ENCODE measurements at places on chromosomes 13 and 19.

DNA sequence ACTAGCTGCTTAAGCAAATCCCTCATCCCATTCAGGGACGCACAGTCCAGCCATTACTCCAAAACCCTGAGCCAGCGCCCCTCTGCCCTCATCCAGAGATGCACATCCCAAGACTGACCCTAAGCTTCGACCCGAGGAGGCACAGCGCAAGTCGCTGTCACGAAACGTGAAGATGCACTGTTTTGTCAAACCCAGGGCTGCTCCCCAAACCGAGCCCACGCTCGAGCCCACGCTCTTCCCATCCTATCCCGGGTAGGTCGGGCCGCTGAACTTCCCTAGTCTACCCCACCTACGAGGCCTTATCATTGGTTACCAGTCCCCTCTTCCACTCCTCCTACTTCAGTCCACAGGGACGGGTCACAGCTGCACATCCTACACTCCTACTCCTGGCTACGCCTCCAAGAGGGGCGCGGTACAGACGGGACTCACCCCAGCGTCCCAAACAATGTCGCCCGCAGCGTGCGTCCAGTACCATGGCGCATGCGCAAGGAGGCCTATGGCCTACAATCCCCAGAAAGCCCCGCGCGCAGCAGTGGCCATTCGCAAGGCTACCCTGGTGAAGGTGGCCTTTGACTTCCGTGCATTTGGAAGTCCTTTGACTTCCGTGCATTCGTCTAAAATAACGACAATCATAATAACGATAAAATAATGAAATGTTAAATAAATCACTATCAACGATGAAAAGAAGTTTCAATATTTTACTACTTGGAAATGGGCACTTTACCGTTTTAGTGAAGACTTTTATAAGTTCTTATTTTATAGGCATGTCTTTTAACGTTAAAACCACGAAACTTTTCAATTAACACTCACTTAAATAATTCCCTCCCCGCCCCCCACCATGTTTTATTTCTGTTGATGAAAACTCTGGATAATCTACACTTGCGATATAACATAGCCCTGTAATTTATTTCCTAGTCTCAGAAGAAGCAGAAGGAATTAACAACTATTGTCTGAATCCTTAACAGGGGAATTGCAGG, at the start of gene ZNF285:
ZNF285 (minus strand) TSS at position 470 of the 977 bp plus-strand sequence. CDS start 4,395 bp downstream, outside the sequence.
- DNase-seq = peak; percentile 92

DNA sequence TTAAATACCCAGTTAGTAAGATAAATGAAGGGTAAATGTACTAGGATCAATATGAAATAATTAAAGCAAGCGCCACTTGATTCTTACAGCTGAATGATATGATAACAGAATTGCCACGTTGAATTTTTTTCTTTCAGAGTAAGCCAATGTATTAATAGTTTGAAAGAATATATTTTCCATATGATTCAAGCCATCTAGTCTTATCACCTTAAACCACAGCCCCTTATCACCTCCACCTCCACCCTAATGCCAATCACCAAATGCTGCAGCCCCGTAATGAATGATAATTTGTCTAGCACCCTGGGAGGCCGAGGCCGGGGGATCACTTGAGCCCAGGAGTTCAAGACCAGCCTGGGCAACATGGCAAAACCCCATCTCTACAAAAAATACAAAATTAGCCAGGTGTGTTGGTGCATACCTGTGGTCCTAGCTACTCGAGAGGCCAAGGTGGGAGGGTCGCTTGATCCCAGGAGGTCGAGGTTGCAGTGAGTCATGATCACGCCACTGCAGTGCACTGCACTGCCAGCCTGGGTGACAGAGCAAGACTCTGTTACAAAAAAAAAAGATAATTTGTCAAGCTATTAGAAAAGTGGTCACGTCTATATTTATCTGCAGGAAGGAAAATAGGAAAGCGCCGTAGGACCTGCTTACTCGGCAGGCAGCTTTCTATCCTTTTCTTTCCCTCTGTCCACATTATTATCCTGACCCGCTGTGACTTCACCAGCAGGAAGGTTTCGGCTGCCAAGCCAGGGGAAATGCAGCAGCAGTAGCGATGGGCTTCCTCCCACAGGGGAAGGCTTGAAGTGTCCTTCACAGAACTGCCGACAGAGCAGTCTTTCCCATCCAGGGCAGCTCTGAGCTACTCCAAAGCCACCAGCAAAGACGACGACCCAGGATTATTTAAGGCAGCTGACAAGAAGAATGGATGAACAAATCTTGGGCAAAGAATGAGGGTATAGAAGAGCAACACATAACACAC, 19.7 kb upstream of the CLN5 start:
- DNase-seq = no peak

DNA sequence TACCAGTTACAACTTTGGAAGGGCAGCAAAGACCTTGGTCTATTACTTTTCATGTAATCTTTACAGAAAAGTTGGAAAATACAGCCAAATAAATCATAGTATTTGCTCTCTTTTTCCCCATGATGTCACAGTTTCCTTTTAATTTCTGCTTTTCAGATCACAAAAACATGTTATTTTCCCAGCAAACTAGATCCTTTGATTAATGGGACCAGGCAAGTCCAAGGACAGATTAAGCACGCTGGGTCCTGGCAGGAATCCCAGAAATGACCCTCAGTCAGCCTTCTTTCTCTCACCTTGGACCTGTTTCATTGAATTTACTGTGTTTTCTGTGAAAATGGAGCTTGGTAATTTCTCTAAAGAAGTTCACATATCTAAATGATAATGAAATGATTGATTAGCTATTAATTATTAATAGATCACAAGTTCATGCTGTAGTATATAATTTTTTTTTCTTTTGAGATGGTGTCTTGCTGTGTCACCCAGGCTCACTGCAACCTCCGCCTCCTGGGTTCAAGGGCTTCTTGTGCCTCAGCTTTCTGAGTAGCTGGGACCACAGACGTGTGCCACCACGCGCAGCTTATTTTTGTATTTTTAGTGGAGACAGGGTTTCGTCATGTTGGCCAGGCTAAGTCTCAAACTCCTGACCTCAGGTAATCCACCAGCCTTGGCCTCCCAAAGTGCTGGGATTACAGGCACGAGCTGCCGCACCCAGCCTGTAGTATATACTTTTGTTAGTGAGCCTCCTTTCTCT, 16.0 kb downstream of the SPATA13 start:
- no peak for DNase-seq

- no peak for DNase-seq
These were observed 4.7 kb upstream of the MYBPC2 start for GRCh38 chr19:50427997-50428425.

DNA sequence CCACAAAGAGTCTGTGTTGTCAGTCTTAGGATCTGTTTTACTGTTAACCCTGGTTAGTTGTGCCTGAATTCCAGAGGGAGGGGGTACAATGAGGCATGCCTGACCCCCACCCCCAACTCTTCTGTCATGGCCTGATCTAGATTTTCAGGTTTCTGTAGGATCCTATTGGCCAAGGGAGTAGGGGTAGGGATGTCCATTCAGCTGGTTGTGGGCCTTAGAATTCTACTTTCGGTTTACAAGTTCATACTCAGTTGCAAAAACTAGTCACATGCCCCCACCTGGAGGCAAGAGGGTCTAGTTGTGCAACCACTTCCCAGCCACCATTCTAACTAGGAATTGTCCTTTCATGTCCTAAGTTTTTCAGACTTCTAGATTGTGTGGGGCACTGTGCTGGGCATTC, 94.3 kb upstream of the MBNL2 start:
- peak; percentile 10 for DNase-seq

- no peak for DNase-seq
These were observed 971 bp downstream of the ATCAY start for GRCh38 chr19:3881272-3882040.

DNA sequence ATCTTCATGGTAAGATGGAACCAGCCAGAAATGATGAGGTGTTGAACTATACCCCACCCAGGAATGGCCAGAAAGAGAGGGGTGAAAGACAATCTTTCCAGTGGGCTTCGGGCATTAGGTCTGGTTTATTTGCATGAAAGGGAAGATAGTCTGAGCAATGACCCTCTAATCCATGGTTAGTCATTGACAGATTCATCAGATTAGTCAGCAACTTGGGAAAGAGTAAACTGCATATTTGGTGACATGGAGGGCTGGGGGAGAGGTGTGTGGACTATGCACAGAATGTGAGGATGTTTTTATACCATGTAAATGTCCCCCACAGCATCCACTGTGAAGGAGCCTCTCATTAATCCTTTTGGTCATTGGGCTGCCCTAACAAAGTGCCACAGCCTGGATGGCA, 30.1 kb upstream of the USP12 start:
- no peak for DNase-seq

- no peak for DNase-seq
These were observed 8.8 kb downstream of the YIPF2 start for GRCh38 chr19:10919352-10920287.

- DNase-seq = no peak
These were observed 27.7 kb downstream of the SBNO2 start for GRCh38 chr19:1146412-1146699.

DNA sequence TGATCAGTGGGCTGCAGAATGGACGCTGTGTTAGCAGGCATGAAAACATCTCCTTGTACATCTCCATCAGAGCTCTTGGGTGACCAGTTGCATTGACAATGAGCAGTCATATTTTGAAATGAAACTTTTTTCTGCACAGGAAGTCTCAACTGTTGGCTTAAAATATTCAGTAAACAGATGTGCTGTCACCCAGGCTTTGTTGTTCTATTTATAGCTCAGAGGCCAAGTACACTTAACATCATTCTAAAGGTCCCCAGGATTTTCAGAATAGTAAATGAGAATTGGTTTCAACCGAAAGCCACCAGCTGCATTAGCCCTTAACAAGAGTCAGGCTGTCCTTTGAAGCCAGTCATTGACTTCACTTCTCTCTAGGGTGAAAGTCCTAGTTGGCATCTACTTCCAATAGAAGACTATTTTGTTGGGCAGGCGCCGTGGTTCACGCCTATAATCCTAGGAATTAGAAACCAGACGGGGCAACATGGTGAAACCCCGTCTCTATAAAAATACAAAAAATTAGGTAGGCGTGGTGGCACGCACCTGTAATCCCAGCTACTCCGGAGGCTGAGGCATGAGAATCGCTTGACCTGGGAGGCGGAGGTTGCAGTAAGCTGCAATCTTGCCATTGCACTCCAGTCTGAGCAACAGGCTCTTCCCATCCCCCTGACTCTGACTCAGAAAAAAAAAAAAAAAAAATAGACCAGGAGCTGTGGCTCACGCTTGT, 7.9 kb upstream of the PDE4A start:
- no peak for DNase-seq

DNA sequence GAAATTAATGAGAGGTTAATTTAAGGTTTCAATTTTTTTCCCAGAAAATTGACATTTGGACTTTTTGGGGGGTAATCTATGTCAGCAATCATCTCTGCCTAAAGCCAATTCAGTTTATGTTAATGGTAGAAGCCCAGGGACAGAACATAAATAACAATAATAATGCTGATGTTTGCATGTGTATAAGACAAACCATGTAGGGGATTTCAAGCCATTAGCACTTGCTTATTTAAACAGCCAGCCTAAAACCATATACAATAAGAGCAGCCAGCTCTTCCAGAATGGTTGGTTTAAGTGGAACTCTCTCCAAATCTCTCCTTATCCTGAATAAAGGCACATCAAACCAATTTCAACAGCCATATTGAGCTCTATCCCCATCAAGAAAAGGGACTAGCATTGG, 7.0 kb upstream of the FOXO1 start:
- DNase-seq = no peak

DNA sequence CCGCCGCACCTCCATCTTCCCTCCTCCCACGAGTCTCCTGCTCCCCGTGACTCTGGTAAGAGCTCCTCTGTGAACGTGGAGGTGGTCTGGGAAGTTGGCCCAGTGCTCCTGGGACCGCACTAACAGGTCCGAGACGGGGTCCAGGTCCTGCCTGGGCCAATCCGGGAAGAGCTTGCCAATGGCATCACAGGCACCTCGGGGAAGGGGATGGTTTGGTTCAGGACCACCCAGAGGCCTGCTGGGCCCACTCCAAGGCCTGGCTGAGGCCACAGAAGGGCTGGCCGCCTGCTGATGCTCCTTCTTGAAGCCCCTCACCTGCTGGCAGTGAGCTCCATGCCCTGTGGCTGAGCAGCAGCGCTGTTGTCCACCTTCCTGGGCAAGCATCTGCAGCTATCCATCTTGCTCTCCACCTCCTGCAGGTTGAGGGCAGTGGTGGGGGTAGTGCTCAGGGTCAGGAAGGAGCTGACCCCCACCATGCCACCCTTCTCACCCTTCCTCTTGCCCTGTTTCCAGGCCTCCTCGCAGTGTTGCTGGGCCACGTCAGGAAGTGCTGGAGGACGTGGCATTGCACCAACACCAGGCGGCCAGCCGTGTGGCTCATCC, 41.2 kb upstream of the TPM4 start:
- no peak for DNase-seq

GRCh38 chr19:10872546-10873107, 1.3 kb downstream of the CARM1 start:
- no peak for DNase-seq

DNA sequence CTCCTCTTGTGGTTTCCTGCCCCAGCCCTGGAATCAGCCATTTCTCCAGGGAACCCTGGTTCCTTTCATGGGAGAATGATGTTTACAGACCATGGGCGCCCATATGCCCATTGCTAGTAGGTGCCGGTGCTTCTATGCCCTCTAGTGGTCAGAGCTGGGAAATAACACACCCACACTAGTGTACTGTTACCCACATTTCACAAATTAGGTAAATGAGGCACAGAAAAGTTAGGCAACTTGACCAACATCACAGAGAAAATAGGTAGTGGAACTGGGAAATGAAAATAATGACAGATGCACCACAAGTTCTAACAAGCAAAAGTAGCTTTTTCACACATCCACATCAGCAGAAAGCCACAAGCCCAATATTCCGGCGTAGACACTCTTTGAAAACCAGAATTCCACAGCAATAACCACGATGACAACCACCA, 1.3 kb upstream of the CEACAM3 start:
- DNase-seq = no peak

Measured in HuH-7 (cell line).